ENCODE measurements at places on chromosomes 11 and 22.

DNA sequence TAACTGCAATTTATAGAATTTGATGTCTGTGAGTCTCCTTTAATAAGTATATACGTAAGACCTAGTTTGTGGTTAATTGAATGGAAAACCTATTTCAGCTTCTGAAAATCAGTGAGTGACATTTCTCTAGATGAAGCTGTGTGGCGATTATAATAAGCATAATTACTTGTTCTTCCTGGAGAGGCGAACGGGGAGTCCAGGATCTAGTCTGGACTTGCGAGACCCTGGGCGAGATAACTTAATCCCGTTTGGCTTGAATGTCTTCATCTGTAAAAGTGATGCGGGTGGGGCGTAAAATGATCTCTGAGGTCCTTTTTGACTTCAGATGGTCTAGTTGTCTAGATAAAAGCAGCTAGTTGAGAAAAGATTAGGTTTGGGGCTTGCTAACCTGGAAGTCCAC is 1.1 kb downstream of the PRRG4 start:
- DNase-seq, result no peak

- peak; percentile 85 for DNase-seq
Measured at GRCh38 chr22:44671742-44672141, 30.3 kb upstream of the PRR5 start.

- DNase-seq, result no peak
Measured at GRCh38 chr11:69207165-69207889, 51.6 kb downstream of the SMIM38 start.

- no peak for DNase-seq
Measured at GRCh38 chr11:2885678-2886081, at the start of gene CDKN1C. Gene CDKN1C (minus strand): TSS chr11:2885775. CDS start chr11:2885456, 319 bp downstream.

DNA sequence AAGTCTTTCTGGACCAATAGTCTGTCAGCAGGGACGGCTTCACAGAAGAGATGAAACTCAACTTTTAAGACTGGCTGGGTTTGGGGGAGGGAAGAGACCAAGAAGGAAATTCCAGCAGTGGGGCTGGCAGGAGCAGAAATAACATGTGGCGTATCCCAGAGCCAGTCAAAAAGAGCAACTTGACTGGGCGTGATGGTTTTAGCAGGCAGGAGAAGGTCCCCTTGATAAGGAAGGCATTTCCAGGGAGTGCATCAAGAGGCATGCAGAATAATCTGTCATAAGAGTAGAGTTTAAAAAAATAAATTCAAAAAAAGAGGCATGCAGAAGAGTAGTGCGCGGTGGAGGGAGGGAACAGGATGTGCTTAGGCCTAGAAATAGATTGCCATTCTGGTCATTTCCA is 52.5 kb downstream of the C22orf31 start:
- DNase-seq, result no peak

- DNase-seq, result no peak
Measured at GRCh38 chr11:8777907-8778767, 95.5 kb downstream of the RPL27A start.

GRCh38 chr11:123561431-123561800 is 93.0 kb downstream of the SCN3B start:
- no peak for DNase-seq

- DNase-seq, result no peak
Measured at GRCh38 chr11:105156231-105156630, 16.7 kb upstream of the CARD18 start.

- DNase-seq, result no peak
Measured at GRCh38 chr11:64348383-64349024, 8.5 kb downstream of the CCDC88B start.

GRCh38 chr11:46524201-46524770 is 69.5 kb downstream of the AMBRA1 start:
- DNase-seq, result no peak

DNA sequence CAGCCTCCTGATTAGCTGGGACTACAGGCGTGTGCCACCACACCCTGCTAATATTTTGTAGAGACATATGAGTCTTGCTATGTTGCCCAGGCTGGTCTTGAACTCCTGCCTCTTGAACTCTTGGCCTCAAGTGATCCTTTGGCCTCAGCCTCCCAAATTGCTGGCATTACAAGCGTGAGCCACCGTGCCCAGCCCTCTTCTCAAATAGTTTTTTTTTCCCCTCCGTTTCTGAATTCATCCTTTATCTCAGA is 11.8 kb downstream of the TBX1 start:
- no peak for DNase-seq

GRCh38 chr22:38737302-38738060 is 18.3 kb downstream of the SUN2 start:
- DNase-seq, result no peak

- DNase-seq, result no peak
Measured at GRCh38 chr11:65615950-65616574, 486 bp downstream of the PCNX3 start.

GRCh38 chr22:38270091-38270992 is 2.5 kb downstream of the TMEM184B start:
- no peak for DNase-seq

DNA sequence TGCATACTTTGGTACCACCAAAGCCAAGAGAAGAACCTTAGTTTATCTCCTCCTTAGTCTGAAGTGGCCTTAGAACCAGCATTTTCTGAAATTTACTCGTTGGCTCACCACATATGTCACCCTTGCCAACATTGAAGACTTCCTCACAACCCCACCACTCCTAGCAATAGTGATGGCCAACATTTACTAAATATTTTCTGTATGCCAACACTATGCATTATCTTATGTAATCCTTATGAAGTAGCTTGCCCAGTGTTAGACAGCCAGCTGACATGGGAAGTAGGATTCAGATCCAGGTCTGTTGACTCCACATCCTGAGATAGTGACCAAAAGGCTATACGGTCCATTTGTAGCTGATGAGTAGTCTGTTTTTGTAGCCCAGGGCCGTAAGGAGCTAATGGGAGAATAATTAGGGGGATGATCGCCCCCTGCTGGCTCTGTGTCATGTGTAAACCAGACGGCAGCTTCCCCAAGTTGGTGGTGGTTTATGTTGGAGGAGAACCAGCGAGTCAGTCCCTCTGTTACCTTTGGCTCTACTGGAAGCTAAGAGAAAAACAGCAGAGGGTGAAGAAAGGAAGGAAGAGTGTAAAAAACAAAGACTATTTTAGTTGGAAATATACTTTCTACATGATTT is 120.5 kb upstream of the RASSF10 start:
- DNase-seq, result peak; percentile 37

DNA sequence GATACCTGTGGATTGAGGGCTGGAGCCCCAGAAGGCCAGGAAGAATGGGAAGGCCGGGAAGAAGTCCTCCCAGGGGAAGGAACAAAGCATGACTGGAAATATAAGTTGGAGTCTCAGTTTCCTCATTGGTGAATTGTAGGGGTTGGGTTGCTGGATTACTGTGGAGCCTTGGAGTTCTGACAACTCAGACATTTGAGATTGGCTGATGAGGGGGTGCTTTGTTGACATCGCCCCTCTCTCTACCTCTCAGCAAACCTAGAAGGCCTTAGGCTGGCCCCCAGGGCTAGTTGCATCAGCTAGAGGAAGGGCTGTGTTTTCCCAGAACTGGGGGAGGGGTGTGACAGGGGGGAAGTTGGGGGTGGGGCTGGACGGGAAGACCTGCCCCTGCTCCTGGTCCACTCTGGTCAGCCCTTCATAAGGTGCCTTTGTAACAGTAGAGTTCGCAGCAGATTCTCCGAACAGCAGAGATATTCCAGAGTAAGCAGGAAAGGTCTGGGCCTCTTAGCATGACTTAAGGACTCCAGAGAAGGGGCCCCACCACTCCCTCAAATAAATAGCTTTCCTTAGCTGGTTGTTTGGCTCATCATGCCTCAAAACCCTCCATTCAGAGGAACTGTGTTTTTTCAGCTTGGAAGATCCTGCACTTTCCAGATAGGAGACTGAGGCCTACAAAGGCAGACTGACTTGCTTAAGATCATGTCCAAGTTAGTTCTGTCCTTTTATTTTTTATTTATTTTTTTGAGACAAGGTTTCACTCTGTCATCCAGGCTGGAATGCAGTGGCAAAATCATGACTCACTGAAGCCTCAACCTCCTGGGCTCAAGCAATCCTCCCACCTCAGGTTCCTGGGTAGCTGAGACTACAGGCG is 12.5 kb upstream of the THRSP start:
- no peak for DNase-seq

- no peak for DNase-seq
Measured at GRCh38 chr11:23206741-23207336, 346.6 kb upstream of the CCDC179 start.

- no peak for DNase-seq
Measured at GRCh38 chr22:42317691-42318547, 47.5 kb upstream of the TCF20 start.

DNA sequence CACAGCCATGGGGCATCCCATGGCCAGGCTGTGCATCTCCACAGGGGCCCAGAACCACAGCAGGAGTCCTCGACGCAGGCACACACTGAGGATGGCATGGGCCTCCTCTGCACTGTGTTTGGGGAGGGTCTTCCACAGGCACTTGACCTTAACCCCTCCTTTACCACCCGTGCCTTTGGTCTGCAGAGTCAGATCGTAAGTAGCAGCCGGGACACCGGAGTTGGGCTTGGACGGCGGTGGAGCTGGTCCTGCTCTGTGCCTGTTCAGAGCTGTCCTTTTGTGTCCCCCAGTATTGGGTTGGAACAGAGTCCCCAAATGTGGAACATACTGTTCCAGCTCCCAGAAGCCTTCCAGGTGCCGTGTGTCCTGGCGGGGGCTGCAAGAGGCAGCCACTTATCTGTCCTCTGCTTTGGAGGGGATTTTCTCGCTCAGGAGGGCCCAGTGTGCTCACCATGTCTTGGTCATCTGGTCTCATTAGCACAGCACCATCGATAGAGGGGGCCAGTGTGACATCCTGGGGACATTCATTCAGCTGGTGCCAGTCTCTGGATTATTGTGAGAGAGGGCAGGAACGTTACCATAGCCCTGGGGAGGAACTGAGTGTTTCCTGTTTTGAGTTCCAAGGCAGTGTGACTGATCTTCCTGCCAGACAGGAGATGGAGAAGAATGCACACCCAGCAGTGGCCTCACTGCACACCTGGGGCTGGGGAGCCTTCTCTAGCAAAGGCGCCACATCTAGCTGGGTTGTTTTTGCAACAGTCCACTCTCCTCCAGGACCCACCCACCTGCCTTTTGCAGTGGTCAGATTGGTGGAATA is 12.4 kb downstream of the CRELD2 start:
- peak; percentile 90 for DNase-seq

- no peak for DNase-seq
Measured at GRCh38 chr11:10942620-10943019, 84.8 kb upstream of the ZBED5 start.

GRCh38 chr11:68041617-68042218 is 2.9 kb downstream of the TCIRG1 start:
- DNase-seq, result no peak

- DNase-seq, result no peak
Measured at GRCh38 chr11:103610435-103610834, 426.0 kb upstream of the DDI1 start.

- DNase-seq, result no peak
Measured at GRCh38 chr11:4851033-4851432, 2.0 kb upstream of the OR51S1 start.

DNA sequence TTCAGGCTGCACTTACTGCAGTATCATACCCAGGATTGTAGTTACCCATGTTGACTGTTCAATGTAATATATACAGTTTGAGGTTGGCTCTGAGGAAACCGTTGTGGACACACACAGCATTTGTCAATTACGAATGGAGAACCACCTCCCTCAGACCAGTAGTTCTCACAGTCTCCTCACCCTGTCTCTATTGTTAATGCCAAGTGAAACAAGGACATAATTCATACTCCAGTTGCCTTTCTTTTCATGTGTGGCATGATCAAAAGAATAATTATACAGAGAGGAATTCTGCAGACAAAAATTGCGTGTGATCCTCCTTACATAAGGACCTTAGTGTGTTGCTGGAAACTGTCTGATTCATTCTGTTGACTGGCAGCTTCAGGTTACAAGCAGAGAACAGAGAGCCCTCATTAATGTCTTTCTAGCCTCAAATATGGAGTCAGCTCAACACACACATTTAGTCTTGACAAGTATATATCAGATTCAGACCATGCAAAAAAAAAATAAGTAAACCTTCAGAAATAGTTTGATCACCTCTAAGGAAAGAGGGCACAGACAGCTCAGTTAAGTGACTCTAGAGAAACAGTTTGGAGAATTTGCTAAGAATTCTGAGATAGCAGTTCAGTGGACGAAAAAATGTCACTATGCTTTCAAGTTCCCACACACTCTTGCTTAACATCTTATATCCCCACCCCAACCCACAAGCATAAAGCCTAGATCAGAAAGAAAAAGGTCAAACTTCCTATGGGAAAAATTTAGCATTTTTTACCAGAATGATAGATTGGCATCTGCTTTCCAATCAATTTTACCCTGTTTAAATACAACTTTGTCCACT is 96.1 kb downstream of the MAML2 start:
- peak; percentile 68 for DNase-seq

GRCh38 chr11:110349138-110349996 is 53.0 kb upstream of the RDX start:
- DNase-seq, result no peak

GRCh38 chr11:76857781-76858410 is 2.8 kb upstream of the ACER3 start:
- peak; percentile 91 for DNase-seq

DNA sequence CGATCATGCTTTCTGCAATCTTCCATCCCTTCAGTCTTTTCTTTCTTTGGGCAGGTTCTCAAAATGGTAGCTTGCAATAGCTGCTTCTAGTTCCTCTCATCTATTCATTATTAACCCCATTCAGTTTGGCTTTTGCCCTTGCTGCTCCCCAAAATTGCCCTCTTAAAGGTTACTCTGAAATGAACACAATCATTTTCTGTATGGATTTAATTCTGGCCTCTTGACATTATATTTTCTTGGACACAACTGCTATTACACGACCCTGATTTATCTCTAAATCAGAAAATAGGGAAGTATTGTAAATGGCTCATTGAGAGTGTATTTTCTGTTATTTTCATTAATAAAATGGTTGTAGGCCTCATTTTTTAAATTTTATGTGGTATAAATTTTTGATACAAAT is at the start of gene ANGPTL5:
TSS of gene ANGPTL5 (minus strand) at position 101 of the 400 bp plus-strand sequence. CDS start 8,613 bp downstream, outside the sequence.
- DNase-seq, result no peak

- DNase-seq, result no peak
Measured at GRCh38 chr11:57322256-57323166, 2.2 kb downstream of the TNKS1BP1 start.

DNA sequence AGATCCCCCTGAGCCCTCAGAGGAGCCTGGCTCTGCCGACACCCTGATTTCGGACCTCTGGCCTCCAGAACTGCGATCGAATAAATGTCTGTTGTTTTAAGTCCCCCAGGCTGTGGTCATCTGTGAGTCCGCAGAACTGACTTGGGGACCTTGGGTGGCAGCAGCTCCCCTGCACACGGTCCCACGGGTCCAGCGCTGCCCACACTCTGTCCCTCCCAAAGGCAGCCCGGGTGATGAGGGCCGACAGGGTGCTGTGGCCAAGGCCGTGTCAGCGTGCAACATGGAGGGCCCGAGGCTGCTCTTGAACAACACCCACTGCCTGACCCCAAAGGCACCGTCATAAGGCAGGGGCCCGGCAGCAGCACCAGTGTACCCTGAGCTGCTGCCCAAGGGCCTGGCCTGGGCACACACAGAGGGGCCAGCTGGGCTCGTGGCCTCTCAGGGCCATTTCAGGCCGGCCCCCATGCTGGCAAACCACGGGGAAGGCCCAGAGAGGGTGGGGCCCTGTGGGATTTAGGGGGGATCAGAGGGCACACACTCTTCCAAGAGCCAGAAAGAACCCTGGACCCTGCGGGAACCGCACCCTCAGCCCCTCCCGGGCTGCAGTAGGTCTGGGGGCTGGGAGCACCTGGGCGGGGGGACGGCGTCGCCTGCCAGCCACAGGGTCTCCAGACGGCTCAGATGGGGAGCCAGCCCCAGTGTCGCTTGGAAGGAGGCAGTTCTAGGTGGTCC is 77.1 kb upstream of the PRR5 start:
- no peak for DNase-seq

- no peak for DNase-seq
Measured at GRCh38 chr22:36586852-36587251, 57.9 kb upstream of the EIF3D start.

- no peak for DNase-seq
Measured at GRCh38 chr11:133325711-133326110, 206.6 kb downstream of the OPCML start.

All from AML-193 (cell line).